AG10803 (cell line): ENCODE measurements at places on chromosomes 4 and X.

- no peak for DNase-seq
Observed at GRCh38 chr4:124318292-124318691, 394.2 kb downstream of the ANKRD50 start.

GRCh38 chr4:172125443-172125842 lies 312.2 kb downstream of the GALNTL6 start:
- DNase-seq, result no peak

- DNase-seq, result no peak
Observed at GRCh38 chr4:26307037-26307800, 13.6 kb upstream of the RBPJ start.

DNA sequence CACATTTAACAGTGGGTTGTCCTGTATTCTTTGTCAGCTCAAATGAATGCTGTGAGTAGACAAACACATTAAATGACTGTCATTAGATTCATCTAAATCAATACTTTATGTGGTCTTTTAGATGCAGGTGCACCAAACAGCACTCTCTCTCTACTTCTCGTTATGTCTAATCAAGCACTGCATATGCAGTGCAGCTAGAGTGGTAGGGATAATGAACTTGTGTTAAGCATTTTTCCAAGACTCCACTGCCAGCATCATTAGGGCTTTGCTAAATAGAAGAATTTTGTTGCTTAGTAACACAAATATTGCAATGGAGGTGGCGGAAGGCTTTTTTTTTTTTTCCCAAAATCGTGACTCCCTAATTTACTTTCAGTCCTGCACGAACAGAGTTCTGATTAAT lies 447.0 kb upstream of the GALNT7 start:
- no peak for DNase-seq

DNA sequence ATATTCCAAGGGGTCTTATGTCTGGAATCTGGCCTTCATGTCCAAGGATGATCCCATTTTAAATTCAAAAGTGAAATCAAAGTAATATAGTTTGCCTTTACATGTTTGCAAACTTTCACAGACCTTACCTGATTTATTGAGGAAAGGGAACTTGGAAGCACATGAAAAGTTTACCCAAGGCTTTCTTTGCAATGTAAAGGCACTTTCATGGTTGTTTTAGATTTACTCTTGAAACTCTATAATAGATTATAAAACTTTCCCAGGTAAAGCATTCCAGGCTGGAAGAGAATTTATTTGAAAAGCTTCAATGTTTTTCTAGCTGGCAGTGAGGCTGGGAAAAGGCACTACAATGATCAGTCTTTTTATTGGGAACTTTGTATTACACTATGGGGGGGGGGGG lies 842.8 kb upstream of the DIAPH2 start:
- DNase-seq, result no peak
